Stimulated activated CD8-positive, alpha-beta memory T cell treated with anti-CD3 and anti-CD28 coated beads, Interleukin-15, amount 100 ng/mL, for 24 hours (primary cell): ENCODE measurements at places on chromosomes 2 and 18.

DNA sequence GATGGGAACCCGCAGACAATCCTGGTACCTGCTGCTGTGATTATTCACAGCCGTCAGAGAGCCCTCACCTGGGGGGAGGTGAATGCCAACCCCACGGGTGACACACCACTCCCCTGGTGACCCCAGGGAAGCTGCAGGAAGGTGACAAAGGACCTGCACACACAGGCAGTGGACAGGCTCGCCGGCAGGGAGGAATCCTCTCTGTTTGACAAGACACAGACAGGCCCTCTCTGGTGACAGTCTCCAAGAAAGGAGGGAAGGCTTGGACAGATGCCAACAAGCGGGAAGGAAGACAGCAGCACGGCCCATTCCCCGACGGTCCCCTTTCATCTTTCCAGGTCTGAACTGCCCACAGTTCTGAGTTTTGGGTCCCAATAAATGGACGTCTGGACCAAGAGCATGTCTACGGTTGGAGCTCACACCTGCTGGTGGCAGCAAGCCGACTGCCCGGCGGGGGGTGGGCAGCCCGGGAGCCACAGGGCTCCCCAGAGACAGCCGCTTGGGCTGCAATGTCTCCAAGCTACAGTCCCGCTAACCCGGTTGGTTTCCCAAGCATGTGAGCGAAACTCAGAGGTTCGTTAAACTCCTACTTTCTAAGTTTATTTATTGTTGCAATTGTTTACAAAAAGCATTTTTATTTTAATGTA lies 31.8 kb downstream of the HDAC4 start:
- no peak for DNase-seq

DNA sequence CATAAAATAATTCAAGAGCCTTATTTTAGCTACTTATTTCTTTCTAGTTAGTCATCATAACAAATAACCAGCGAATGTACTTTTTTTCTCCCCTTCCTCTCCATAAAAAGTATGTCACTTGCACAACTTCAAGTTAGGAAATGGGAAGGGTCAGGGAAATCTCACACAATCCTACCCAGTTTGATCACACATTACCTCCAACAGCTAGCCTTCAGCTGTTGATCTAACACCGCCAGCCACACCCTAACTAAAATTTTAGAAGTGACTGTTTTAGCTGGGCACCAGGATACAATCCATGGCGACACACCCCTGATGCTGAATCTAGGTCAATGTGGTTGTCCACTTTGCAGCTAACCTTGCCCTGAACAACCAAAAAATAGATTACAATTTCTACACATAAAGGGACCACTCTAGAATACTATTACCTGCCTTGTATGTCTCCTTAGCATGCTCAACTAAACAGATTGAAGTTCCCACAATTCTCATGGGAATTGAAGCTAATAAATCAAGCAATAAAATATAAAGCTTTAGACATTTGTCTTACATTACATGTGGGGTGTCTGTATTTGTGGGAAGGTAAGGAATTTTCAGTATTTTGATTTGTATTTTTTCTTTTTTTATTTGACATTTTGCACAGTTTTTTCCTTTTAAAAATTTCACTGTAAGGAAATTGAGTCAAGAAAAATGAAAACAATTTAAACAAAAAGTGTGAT lies 7.3 kb upstream of the COL3A1 start:
- DNase-seq: no peak

GRCh38 chr2:168587307-168587706 lies 131.2 kb downstream of the CERS6 start:
- DNase-seq: no peak

DNA sequence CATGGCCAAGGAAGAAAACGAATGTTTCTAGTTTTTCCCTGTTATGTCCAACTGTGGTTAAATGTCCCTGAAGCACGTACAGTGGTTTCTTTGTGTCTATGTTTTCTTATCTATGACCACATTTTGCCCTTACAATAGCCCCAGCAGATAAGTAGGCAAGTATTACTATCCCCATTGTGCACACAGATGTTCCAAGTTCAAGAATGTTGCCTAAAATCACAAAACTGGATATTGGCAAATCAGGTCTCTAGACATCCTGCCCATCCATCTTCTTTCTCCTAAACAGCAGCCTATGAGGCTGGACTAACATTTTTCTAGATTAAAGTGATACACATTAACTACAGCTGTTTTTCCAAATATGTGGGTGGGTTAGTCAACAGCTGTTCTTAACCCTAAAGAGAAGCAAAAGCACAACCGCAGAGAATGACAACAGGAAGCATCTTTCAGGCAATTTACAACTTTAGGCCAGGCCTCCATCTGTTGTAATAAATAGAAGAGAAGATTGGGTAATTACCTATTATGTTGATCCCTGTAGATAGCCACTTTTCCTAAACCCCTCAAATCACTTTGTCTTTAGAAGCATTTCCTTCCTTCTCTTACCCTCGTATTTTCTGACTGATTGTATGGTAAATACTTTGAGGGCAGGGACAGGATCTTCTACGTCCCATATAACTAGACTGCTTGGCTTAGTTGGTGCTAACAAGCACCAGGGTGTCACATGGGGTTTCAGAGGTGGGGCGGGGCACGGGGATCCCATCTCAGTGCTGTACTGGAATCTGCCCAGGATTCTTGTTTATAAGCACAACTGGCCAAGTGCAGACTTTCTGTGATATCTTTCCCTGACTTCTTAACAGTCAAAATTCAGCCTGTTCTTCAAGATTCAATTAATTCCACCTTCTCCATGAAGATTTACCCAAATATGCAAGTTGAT lies 132.1 kb upstream of the SETBP1 start:
- no peak for DNase-seq

- no peak for DNase-seq
Measured at GRCh38 chr18:33446604-33447003, 6.1 kb upstream of the CCDC178 start.

- no peak for DNase-seq
Measured at GRCh38 chr2:26674002-26674751, 18.3 kb upstream of the KCNK3 start.

DNA sequence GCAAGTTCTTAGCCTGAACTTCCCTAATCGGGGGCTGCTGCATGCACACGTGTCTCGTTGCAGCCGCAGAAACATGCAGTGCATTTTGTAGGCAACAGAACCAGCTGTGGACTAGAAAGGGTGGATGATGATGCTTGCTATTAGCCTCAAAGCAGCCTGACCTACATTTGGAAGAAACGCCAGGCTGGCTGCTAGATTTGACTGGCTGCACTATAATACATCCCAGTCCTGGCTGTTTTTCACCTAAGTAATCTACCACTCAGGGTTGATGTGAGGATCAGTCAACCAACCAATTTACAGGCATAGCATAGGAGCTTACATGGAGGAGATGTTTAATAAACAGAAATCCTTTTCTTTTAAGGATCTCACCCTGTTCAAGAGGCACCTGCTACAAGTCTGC lies 56.4 kb upstream of the SPP2 start:
- DNase-seq: no peak

DNA sequence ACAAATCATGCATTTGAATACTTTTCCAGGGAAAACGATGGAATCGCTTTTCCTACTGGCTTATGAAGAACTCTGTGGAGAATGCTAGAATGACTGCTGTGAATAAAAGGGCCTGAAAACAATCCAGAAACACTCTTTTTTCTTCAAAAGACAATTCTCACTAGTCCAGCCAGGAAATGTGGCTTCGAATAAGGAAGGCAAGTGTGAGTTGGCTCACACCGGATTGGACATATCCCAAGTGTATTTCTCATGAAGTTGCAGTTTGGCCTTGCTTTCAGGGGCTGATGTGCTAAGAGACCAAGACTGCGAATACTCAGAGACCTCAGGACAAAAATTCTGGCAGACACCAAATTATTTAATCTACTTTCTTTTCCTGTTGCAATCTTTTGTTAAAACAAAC lies 54.1 kb downstream of the FIGN start:
- no peak for DNase-seq

GRCh38 chr18:8910843-8911242 lies 191.7 kb upstream of the NDUFV2 start:
- DNase-seq: no peak

- DNase-seq: no peak
Measured at GRCh38 chr2:130819226-130819607, 17.5 kb upstream of the ARHGEF4 start.

GRCh38 chr2:3169106-3169870 lies 208.3 kb downstream of the EIPR1 start:
- no peak for DNase-seq

GRCh38 chr2:558302-558642 lies 118.9 kb downstream of the TMEM18 start:
- no peak for DNase-seq

DNA sequence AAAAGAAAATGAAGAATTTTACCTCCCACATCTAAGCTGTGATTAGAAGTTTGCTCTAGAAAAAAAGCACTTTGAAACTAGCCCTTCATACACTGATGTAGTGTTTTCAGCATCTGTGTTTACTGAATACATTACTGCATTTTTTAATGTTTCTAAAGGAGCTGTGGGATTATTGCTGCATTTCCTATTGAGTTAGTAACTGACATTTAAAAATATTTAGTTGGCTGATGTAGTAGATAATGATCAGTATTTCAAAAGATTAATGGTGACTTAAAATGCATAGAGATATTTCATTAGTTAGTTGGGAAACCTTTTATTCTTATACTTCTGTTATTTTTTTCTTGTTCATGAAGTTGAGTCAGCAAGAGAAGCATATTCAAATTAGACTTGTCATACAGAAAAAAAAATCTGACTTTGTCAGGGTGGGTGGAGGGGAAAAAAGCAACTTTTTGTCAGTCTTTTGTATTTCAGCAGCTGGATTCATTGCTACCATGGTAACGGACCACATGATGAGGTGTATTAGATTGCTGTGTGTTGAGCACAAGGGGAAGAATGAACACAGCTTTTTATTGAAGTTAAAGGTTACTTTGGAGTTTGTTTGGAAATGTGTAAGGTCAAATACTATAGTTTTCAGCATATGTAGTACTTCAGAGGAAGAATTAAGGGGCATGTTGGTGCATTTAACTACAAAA lies at the start of gene DTNA:
Gene DTNA (plus strand): TSS at position 549 of the 692 bp plus-strand sequence. CDS start 45,679 bp downstream, outside the sequence.
- DNase-seq: no peak

DNA sequence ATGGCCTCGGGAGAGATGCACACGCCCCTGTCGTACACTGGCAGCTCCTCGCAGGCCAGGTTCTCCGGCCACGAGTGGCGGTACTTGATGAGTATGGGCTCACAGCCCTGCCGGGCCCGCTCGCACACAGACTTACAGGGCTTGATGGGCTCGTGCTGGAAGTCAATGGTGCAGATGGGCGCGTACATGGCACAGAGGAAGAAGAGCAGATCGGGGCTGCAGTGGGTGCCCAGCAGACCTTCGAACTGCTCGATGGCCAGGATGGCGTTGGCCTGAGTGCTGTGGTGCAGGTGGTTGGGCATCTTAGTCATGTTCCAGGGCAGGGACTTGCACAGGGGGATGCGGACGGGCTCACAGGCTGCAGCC lies 359 bp downstream of the FRZB start:
- DNase-seq: no peak

DNA sequence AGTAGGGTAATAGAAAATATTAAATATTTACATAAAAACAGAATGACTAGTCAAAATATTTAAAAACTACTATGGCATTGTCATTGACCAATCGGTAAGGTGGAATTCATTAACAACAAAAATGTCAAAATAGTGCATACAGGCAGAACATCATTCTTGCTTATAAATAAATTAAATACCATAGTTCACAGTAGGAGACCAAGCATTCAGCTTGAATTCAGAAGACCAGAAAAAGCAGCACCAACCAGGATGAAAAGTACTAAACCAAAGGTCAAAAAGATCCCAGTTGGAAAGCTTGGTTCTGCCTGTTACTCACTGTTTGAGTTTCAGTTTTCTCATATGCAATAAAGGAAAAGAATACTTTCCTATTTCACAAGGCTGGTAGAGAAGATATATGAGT lies 244.3 kb downstream of the OSR1 start:
- DNase-seq: no peak
